Stimulated activated CD8-positive, alpha-beta memory T cell treated with anti-CD3 and anti-CD28 coated beads, Interleukin-4, amount 100 ng/mL, for 48 hours (primary cell): ENCODE measurements at places on chromosomes 12 and 14.

- no peak for DNase-seq
Observed at GRCh38 chr14:72485695-72486094, 408.2 kb downstream of the DPF3 start.

- no peak for DNase-seq
Observed at GRCh38 chr14:99143126-99143525, 128.9 kb downstream of the BCL11B start.

DNA sequence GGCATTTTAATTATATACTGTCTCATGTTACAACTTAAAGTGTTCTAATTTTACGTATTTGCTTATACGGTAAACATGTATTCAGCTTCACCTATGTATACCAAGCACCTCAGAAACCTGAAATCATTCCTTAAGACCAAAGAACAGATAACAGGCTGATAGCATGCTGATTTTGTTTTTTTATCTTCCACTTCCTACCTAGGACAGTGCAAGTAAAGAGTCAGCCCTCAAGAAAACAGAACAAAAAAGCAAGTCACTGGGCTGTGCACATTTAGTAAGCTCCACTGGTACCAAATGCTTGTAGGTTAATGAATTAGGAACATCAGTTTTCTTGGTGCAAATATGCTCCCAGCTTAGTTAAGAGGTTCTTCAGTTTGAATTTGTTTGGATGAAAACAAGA is 611.3 kb downstream of the VRK1 start:
- DNase-seq, result no peak

GRCh38 chr12:111791507-111791906 is 24.8 kb downstream of the ALDH2 start:
- DNase-seq, result no peak

DNA sequence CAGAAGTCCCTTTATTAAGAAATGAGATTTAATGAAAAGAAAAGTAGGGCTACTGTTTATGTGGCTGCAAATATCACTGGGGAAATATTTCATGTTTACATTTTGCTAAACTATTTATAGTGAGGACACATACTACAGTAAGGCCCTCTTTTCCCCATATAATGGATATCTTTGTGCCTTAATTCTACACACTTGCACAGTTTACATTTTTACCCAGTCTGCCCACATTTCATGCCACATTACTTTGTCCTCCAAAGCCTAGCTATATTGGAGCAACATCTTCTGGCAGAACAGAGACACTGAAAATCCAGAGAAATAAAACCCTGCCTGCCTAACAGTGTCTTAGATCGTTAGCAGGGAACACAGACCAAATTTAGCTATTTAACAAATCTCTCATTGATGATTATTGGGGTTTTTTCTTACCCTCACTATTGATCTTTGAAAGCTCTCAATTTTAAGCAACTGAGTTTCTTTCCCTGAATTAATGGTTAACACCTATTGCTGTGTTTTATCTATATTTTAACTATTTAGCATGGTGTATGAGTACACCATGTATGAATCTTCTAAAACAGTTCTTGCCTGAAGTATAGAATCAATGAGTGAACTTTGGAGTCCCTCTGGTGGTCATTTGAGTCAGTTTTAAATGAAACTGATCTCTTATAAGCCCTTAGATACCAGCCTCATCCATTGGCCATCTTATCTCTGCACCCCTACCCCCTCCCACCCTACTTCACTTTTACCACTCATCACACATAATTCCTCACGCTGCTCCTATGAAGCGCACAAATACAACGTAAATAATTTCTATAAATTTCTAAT is 170.2 kb downstream of the BCAT1 start:
- DNase-seq, result no peak

GRCh38 chr14:67253076-67253635 is 11.9 kb downstream of the PALS1 start:
- no peak for DNase-seq

DNA sequence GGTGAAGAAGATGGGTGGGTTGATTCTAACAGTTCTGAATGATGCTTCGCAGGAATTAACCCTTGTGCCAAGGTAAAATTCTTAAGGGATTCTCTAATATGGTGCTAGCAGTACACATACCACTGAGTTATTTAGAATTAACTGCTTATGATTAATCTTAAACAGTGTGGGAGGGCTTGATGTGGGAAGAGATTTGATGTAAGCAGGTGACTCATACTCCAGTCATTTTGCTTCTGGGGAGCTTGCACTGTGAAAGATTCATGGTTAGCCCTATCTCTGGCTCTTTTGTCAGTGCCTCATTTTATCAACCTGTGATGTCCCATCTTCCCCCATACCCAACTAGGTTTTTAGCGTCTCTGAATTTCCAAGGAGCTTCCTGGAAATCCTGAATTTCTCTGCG is 83.8 kb downstream of the NRXN3 start:
- no peak for DNase-seq

DNA sequence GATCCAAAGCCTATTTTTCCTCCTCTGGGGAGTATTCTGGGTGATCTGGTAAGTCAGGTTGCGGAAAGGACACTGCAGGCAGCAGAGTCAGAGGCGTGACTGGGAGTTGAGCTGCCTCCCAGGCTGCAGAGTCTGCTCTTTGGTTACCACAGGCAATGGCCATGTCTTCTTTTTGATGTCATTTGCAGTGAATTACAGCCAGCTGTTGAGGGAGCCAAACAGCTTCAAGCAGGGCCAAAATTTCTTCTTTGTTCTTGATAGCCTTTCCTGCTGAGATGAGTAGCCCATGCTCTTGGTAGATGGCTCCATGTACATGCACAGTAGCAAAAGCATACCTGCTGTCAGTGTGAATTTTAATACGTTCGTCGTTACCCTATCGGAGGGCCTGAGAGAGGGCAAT is 116.6 kb upstream of the PZP start:
- no peak for DNase-seq

- peak; percentile 45 for DNase-seq
Observed at GRCh38 chr12:52037248-52037861, 13.9 kb upstream of the NR4A1 start.

DNA sequence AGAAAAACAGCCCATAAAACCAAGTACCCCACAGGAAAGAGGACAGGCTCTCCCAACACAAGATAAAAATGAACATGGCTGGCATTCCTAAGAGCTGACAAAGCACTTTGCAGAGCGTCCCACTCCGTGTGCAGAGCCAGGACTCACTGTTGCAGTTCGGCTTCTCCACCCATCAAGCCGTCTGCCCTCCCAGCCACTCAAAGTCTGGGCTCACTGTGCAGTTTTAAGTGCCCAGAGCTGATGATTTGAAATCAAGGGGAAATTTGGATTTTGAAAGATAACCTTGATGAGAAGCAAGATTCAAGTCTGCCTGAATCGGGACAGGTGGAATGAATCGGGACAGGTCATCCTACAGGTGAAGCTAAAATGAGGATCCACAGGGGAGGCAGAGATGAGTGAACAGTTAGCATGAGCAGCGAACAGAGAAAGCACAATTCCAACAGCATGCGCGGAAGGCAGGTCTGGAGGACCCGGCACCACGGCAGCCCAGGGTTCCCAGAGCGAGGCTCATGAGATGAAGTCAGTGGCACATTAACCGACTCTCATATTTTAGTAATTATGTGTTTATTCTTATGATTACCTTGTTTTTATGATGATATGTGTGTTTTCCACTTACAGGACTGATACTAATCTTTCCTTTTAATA is 39.8 kb upstream of the GPR68 start:
- DNase-seq, result no peak

- no peak for DNase-seq
Observed at GRCh38 chr14:24298892-24299254, 707 bp downstream of the DHRS1 start.

GRCh38 chr12:104669089-104669721 is 212.5 kb downstream of the CHST11 start:
- DNase-seq, result no peak

- no peak for DNase-seq
Observed at GRCh38 chr12:2248901-2249381, 196.2 kb downstream of the CACNA1C start.

DNA sequence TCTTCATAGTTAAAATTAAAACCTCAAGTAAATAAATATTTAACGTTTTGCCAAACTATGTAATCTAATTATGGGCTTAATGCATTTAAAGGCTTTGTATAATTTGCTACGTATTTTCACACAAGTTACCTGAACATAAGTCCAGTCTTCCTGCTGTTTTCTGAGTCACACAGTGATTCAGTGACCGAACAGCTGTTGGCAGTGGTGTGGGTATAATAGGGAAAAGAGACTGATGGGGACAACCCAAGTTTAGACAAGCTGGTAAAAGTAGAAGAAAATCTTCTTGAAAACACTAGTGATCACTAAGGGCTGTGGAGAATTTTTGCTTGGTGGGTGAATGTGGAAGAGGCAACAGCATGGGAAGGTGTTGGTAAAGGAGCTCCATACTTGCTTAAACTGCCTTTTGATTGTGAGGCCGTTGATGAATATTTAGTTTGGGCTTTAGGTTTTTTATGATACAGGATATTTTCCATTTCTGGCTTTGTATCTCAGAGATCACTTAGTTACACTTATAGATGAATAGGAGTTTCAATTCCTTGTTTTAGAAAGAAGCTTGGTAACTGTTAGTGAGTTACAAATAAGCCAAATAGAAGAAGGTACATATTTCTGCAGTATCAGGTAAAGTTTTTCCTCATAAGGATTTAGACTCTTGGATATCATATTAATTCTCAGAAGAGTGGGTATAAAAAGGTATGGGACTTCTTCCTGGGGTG is 23.9 kb downstream of the LRRK2 start:
- no peak for DNase-seq

- DNase-seq, result no peak
Observed at GRCh38 chr12:43338848-43339526, 213.0 kb downstream of the ADAMTS20 start.

DNA sequence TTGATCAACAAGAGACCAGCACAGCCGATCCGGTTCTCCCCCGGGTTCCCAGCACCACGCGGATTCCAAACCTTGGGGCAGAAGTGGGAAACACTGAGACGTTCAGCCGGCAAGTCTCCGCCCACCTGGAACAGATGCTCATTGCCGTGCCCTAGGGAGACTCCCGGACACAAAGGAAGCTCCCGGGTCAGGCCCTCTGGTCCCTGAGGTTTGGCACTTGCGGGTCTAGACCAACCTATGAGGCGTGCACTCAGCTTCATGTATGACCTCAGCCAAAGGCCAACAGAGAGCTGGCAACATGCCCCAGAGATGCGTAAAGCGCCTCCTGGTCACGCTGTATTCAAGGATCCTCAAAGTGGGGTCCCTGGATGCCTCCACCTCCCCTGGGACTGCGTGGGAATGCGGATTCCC is 2.5 kb downstream of the RIMBP2 start:
- no peak for DNase-seq

DNA sequence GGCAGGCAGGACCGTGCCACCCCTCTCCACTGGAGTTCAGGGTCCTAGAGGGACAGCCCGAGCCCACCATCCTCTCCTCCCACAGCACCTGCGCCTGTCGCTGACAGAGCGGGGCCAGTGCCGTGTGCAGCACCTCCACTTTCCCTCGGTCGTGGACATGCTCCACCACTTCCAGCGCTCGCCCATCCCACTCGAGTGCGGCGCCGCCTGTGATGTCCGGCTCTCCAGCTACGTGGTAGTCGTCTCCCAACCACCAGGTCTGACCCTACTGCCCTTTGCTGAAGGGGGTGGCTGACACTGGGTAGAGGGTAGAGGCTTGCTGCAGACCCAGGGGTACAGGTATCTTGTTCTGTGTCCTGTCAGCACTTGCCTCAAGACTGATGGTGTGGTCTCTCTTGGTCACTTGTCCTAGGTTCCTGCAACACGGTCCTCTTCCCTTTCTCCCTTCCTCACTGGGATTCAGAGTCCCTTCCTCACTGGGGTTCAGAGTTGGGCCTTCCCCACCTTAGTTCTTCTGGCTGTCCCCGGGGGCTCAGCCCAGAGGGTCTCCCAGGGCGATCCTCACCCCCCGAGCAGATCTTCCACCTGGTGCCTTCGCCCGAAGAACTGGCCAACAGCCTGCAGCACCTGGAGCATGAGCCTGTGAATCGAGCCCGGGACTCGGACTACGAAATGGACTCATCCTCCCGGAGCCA is 42.0 kb downstream of the SH2B3 start:
- peak; percentile 22 for DNase-seq

- no peak for DNase-seq
Observed at GRCh38 chr14:28608443-28608842, 158.1 kb upstream of the FOXG1 start.

- DNase-seq, result no peak
Observed at GRCh38 chr14:75831952-75832351, 149.8 kb downstream of the TGFB3 start.

- DNase-seq, result no peak
Observed at GRCh38 chr12:119068129-119068856, 87.0 kb downstream of the SRRM4 start.

DNA sequence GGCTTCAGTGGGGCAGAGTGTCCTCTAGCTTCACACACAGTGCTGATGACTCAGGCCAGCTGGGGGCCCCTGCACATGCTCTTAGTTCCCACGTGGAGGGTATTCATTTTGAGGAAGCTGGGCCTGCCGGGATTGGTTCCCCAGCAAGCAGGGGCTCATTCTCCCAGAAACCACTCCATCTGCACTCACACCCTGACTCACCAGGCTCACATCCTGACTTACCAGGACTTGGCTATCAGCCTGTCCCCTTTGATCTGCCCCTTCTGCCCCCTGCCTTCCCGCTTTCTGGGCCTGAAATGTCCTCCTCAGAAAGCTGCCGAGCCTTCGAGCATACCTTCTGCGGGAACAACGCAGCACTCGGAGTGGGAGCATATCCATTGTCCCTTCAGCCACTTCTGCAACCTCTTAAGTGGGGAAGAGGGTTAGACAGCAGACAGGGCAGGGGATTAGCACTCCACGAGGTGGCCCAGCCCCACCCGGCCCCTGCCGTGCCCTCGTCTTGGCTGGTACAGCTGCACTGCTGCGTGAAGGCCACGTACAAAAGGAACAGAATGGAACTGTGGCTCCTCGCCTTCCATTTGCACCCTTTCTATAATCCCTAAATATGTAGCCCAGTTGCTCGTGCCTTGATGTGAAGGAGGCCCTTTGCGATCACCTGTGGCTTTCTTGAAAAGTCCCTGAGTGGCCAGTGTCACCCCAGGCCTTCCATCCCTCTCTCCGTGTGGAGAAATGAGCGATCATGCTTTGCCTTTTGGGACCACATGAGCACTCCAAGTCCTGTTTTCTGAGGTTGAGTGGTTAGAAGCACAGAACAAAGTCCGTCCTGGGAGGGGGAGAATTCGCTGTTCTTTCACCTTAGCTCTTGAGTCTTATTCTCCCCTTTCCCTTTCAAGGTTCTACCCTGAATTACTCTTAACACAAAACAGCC is 26.1 kb downstream of the TPCN1 start:
- DNase-seq, result no peak

GRCh38 chr14:68401317-68401716 is 391.6 kb downstream of the ZFP36L1 start:
- DNase-seq, result no peak

- no peak for DNase-seq
Observed at GRCh38 chr12:52690351-52691075, 10.3 kb upstream of the KRT1 start.

- DNase-seq, result no peak
Observed at GRCh38 chr14:73678698-73679097, 33.9 kb downstream of the DNAL1 start.

- peak; percentile 94 for DNase-seq
Observed at GRCh38 chr14:24146453-24146977, at the start of gene PSME2. Gene PSME2 (minus strand): TSS chr14:24146610. CDS start chr14:24146581, 29 bp downstream.

GRCh38 chr12:28374556-28374955 is 184.3 kb downstream of the CCDC91 start:
- DNase-seq, result no peak

GRCh38 chr12:39988574-39988973 is 117.3 kb downstream of the SLC2A13 start:
- DNase-seq, result no peak
